Naive thymus-derived CD8-positive, alpha-beta T cell (primary cell): ENCODE measurements at places on chromosomes 5 and 9.
A peak's percentile ranks its signal among the peaks of the same experiment; 100 is the strongest.

DNA sequence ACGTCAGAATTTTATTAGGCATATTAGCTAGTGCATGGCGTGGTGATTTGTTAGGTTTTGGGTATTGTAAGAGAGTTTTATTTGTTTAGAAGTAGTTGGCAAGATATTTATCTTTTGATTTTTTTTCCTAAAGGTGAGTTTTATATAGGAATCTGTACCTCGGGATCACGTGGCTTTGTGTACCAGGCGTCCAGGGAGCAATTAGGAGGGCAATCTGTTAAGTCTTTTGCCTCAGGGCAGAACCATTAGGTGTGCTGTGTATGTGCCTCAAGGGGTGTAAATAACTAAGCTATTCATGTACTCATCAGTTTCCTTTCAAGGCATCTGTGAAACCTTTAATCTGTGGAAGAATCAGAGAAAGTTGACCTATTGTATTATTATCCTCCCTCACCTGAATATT, 39.4 kb downstream of the ZSWIM6 start:
- DNase-seq = no peak

DNA sequence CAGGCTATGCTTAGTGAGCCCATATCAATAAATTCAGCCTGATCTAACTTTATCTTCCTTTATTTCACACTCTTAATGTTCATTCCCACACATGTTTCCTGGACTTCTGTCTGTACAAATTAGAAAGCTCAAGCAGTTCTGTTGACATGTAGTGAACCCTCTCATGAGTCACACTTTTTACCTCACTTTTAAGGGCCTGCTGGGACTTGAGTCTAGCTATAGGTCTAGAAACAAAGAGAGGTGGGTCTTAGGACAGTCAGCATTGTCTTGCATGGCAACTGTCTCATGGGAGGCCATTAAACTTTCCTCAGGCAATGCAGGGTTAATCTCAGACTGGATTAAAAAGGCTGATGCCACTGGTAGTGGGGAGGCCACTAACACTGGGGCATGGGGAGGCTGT, 8.6 kb upstream of the CCNH start:
- DNase-seq = no peak

- no peak for DNase-seq
These were observed 6.8 kb upstream of the FCHSD1 start for GRCh38 chr5:141657937-141658545.

GRCh38 chr5:43422143-43422542, 10.0 kb upstream of the CCL28 start:
- no peak for DNase-seq

DNA sequence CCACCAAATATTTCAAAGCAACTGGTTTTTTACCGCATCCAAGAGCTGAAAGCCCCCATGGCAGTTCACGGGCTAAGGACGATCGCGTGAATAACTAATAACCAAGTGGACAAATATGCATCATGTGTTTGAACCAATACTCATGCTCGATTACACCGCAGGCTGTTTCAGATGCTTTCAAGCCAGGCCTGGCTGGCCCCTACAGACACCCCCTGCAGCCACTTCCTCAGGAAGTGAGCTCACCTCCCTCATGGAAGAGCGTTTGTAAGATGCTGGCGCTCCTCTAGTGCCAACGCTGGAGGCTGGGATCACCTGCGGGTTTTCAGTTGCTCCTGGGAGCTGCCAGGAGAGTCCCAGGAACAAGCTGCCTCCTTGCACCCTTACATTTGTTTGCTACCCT, 53.9 kb upstream of the PTCH1 start:
- no peak for DNase-seq

DNA sequence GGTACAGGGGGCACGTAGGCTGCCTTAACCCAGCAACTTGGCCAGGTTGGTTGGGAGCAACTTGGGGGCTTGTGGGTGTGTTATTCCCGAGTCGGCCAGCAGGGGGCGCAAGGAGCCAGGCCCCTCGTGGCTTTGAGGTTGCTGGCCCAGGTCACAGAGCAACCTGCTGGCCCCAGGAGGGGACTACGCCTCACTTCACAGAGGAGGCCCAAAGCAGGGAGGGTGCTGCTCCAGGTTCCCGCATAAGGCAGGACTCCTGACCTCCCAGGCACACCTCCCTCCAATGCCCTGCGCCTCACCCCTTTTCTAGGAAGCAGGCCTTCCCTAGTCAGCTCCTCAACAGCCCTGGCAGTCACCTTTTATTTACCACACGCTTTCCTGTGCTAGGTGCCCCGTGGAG, 18.1 kb downstream of the KYAT1 start:
- DNase-seq = peak; percentile 90

GRCh38 chr9:112925058-112925641, 34.5 kb upstream of the SLC46A2 start:
- DNase-seq = no peak

GRCh38 chr5:143874312-143874711, 62.4 kb downstream of the HMHB1 start:
- no peak for DNase-seq

DNA sequence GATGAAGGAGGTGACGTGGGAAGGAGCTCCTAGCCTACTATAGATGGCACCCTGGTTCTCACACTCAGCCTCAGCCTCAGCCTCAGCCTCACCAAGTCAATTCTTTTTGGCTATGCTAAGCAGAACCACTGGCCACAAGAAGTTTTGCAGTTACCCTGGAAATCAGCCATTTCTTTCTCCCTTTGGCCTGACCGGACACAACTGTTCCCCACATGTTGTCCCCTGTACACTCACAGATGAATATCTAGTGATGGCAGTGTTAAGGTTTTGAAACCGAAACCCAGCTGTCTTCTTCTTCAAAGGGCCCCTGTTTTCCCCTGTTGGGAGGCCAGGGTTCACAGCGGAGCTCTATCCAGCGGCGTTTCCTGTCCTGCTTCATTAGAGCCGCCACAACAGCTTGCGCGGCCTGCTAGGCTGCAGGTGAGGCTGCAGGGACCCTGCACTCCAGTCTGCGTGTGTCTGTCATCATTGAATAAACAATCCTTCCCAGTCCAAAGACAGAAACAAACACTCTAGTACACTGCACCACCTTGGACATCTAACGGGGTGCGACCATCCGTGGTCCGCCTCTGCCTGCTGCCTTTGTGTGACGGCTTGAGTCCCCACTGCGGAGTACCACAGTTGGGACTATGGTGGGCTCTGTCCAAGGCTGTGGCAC, 250.5 kb downstream of the DENND1A start:
- no peak for DNase-seq

GRCh38 chr5:53478411-53479044, 1.9 kb upstream of the FST start:
- no peak for DNase-seq

DNA sequence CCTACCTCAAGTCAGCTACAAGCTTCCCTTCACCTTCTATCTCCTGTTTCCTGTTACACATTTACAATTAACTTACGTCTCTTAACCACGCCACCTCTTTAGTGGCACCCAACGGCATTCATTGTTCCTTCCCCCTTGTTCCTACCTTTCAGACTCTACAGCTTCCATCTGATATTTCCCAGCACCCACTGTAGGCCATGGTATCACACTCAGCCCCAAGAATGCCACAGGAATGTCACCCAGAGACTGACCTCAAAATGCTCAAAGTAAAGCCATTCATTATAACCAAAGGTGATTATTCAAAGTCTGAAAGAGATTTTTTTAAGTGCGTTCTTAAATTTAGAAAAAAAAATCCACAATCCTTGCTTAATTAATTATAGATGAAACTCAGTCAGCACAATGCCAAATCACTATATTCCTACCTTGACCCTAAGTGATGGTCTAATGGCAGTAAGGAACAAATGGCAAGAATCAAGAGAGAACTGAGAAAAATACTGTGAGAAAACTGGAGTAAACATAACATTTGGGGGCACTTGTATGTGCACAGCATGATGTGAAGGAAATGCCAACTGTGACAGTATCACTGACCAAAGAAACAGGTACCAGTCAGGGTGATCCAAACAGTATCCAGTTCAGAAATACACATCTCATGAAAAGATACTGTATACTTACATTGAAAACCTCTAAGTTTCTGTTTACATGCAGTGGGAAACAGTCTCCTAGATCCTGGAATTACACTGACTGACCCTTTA, 52.1 kb downstream of the CTNND2 start:
- no peak for DNase-seq

- DNase-seq = no peak
These were observed 86.7 kb downstream of the CAMSAP1 start for GRCh38 chr9:135820661-135821060.

GRCh38 chr5:178808886-178809285, 50.9 kb upstream of the ZNF354B start:
- no peak for DNase-seq

GRCh38 chr9:842635-843426, 1.3 kb downstream of the DMRT1 start:
- DNase-seq = no peak

- no peak for DNase-seq
These were observed 29.6 kb upstream of the B4GALT1 start for GRCh38 chr9:33196736-33197135.

GRCh38 chr5:127935398-127935797, 148.2 kb upstream of the SLC12A2 start:
- DNase-seq = no peak

GRCh38 chr5:35617435-35618303, at the start of gene SPEF2:
TSS of gene SPEF2 (plus strand) at chr5:35617863. CDS start at chr5:35617998, 135 bp downstream.
- DNase-seq = peak; percentile 71

GRCh38 chr9:21607576-21607975, 125.5 kb upstream of the IFNE start:
- DNase-seq = no peak

DNA sequence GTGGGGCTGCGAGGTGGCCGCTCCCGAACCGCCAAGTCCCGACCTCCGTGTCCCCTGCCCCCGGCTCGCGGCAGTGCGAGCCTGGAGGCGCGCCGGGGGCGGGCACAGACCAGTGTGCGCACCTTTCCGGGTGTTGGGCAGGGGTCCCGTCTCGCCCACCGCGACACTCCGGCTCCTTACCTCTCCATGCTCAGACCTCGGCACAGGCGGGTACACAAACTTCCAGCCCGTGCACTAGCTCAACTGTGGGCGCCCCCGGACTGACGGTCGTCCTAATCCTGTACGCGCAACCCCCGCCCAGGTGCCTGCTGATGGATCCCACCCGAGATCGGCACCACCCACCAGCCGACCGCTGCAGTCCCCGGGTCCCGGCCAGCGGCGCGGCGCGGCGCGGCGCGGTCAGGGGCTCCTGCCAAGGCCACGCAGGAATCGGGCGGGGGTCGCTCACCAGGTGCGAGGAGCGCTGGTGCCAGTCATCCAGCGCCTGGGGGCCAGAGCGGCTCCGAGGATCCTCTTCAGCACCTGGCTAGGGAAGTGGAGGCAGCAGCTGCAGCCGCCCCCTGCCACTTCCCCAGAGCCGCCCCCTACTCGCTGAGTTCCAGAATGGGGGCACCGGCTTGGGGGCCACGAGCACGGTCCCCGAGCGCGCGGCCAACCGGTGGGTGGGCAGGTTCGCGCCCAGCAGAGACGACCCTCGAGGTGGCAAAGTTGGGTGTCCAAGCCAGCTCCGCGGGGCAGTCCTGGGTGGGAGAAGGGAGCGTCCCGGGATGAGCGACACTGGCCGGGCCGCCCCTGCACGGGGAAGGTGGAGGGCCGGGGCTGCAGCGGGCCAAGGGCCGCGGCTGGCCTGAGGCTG, 511 bp downstream of the SEMA5A start:
- DNase-seq = no peak

DNA sequence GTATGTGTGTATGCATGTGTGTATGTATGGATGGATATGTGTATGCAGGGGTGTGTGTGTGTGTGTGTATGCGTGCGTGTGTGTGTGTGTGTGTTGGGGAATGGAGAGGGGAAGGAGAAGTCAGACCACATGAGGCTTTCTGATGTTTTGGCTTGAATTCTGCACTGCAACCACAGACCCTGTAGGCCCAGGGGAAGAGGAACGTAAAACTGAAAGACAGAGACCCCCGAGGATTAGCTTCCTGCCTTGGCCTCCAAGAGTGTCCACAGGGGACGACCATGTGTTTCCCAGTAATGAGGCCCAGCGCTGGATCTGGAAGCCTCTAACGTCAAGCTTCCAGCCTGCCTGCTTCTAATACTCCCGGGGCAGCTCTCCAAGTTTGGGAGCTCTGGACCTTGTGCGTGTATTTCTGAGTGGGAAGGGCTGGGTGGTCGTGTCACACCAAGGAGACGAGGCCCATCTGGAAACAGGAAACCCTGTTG, 5.8 kb downstream of the DCANP1 start:
- DNase-seq = no peak

- no peak for DNase-seq
These were observed 77.0 kb upstream of the GNA14 start for GRCh38 chr9:77725046-77725694.

DNA sequence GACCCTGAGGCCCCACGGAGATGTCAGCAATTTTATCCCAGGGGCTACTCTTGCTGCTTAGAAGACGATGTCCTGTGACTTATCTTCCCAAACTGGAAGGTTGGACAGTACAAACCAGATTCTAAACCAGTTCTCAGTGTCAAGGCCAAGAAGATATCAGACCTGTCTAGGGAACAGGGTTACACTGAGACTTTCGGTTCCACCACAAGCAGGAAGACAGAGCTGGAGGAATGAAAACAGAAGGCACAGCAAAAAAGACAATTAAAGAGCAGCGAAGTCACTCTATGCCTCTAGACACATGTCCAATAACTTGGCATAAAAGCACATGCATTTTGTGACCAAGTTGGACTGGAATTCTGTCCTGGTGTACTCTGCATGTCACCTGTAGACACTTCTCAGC, 73.4 kb upstream of the TMEM252 start:
- DNase-seq = no peak

DNA sequence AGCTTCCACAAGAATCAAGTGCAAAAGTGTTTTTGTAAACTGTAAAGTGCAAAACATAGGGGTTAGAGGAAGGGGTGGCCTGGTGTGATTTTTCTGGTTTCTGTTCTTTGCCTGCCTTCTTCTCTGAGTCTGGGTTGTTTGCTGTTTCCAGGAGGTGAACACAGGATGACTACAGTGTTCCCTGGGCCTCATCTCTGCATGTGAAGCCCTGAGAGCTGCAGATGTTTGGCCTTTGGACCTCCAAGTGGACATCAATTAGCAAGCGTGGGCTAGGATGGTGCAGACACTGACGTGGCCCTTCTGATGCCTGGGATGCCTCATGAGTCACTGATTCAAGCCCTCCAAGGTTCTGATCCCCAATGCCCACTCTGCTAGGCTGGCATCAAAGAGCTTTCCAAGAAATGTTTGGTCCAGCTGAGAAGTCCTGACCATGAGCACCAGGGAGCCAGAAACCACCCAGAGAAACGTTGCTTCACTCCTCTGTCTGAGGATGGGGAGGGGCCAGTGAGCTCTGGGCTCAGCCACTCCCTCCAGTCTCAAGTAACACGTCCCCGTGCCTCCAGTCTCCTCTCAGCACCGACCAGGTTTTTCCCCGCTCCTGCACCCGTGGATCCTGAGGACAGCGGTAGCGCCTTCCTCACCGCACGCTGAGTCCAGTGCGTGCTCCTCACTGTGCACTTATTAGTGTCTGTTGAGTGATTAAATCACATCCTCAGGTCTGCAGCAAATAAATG, 7.6 kb downstream of the IL9 start:
- DNase-seq = no peak
